ENCODE measurements at places on chromosomes 3 and 15.

- no peak overlapping the region for H3K4me3 ChIP-seq
- DNase-seq, result no peak
- H3K27me3 ChIP-seq, result no peaks in the 10 kb centered on the region
- H3K36me3 ChIP-seq, result no peaks in the 10 kb centered on the region
Measured at GRCh38 chr3:72821161-72821781, 27.0 kb downstream of the SHQ1 start.

- H3K4me3 ChIP-seq, result no peak overlapping the region
- no peak overlapping the region for H3K27ac ChIP-seq
- no peaks in the 10 kb centered on the region for H3K27me3 ChIP-seq
- H3K4me1 ChIP-seq, result peaks cover 3% of the 10 kb centered on the region
Measured at GRCh38 chr15:101496198-101496986, 6.9 kb upstream of the PCSK6 start.

DNA sequence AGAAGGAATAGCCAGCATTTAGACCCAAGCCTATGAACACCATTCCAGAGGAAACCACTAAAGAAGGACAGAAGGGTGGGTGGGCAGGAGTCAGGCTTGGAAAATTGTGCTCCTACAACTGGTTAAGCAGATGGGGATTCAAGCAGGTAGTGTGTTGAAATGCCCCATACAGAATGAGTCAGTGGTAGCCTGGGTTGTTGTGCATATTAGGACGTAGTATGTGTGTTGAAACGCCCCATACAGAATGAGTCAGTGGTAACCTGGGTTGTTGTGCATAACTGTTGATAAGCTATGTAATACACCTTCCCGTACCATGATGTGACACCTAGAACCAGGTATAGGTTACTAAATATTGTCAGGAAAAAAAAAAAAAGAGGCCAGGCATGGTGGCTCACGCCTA, 34.0 kb downstream of the MINDY4B start:
- no peaks in the 10 kb centered on the region for H3K4me1 ChIP-seq
- H3K27ac ChIP-seq, result no peak overlapping the region
- H3K27me3 ChIP-seq, result no peaks in the 10 kb centered on the region
- DNase-seq, result no peak

- no peak for DNase-seq
- H3K27ac ChIP-seq, result no peak overlapping the region
- no peak overlapping the region for H3K4me3 ChIP-seq
- no peaks in the 10 kb centered on the region for H3K36me3 ChIP-seq
- no peaks in the 10 kb centered on the region for H3K4me1 ChIP-seq
- H3K27me3 ChIP-seq, result no peaks in the 10 kb centered on the region
Measured at GRCh38 chr15:101407966-101408775, 81.3 kb downstream of the PCSK6 start.

DNA sequence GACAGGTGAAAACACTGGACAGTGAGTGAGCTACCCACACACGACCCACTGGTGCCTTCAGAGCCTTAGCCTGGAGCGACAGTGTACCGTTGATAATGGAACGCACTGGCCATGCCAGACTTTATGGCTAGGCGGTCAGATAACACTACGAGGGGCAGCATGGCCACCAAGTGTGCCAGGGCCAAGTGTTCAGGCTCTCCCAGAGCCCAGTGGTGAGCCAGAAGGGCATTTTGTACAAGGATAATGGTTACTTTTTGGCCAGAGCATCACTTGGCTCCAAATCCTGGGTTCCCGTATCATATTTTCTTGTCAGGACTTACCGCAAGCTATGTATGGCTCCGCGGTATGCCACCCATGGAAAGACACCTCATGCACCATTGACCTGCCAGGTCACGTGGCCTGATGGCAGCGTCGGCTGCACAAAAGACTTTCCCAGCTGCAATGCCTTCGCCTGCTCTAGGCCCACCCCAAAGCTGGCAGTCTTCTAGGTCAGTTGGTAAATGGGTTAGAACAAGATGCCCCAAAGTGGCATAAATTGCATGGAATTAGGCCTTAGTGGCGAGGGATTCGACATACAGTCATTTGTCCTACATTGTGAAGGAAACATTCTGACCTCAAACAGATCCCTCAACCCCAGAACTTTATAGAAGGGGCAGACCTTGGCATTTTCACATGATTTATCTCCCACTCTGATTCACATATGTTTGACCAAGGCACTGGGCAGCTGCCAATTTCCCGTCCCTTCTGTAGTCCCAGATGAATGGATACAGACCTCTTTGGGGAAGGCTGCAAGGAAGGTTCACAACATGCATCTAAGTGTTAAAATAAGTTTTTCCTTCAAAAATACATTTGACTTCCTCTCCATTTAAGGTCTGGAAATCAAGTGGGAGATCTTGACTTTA, 12.2 kb upstream of the SLC28A1 start:
- no peaks in the 10 kb centered on the region for H3K27me3 ChIP-seq
- H3K4me3 ChIP-seq, result no peak overlapping the region
- H3K4me1 ChIP-seq, result no peaks in the 10 kb centered on the region
- no peak for DNase-seq
- H3K27ac ChIP-seq, result no peak overlapping the region
- H3K36me3 ChIP-seq, result no peaks in the 10 kb centered on the region

Data from kidney (tissue), 22 donors.